MCF 10A (cell line): ENCODE measurements at places on chromosomes 5 and 9. TPM values are rescaled to one million over a fixed set of nuclear protein-coding genes. Genes with fewer than 3 reads are reported as not detected.

The PTPA gene
- 90.8 and 91.8 TPM in 2 replicates for total RNA-seq

The SPINK13 gene
- total RNA-seq = not detected in 2 replicates

The PCDHGB4 gene
- 0.49 and 0.79 TPM in 2 replicates for total RNA-seq

The FCHO2 gene
- total RNA-seq = 16.9 and 26.3 TPM in 2 replicates
